Glutamatergic neuron (in vitro differentiated cells): ENCODE measurements at places on chromosomes 16 and 17. TPM values are rescaled to one million over a fixed set of nuclear protein-coding genes. Genes with fewer than 3 reads are reported as not detected.

PERCC1 gene
- total RNA-seq: not detected

KRTAP1-3 gene
- total RNA-seq: not detected

TBCD gene
- 118 TPM for total RNA-seq

UQCRC2 gene
- total RNA-seq: 193 TPM

EFCAB13 gene
- total RNA-seq: 3.3 TPM

NEUROD2 gene
- 6.3 TPM for total RNA-seq

RAP1GAP2 gene
- 86.0 TPM for total RNA-seq

XAF1 gene
- not detected for total RNA-seq
